ENCODE measurements at places on chromosomes 12 and 14.

DNA sequence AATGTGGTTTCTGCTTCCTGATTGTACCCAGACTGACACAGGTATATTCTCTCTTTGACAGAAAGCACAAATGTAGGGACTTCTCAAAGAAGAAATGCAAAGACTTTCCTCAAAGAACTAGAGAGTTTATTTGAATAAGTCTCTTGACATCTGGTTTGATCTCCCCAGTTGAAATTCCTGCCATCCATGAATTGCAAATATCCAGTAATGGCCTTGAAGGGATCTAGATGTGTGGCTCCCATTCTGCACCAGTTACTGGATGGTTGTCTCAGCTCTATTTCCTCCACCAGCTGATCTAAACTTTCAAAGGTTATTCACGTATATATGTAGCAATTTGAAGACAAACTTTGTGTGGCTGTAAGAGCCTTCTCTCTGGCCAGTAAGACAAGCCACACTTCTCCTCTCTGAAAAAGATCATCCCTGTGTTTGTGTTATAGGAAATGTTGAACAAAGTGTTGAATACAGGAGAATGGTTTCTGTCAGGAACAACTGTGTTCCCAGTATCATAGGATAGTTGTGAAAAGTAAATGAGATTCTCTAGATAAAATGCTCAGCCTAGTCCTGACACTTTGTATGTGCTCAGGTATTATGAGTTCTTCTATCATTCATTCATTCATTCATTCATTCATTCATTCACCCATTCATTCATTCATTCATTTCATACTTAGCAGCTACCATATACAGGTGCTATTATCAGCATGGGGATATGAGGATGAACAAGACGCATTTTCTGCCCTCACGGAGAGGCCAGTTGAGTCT is 22.7 kb upstream of the GPRC5A start:
- DNase-seq = no peak

GRCh38 chr12:68501226-68501625 is 109.5 kb upstream of the RAP1B start:
- no peak for DNase-seq

DNA sequence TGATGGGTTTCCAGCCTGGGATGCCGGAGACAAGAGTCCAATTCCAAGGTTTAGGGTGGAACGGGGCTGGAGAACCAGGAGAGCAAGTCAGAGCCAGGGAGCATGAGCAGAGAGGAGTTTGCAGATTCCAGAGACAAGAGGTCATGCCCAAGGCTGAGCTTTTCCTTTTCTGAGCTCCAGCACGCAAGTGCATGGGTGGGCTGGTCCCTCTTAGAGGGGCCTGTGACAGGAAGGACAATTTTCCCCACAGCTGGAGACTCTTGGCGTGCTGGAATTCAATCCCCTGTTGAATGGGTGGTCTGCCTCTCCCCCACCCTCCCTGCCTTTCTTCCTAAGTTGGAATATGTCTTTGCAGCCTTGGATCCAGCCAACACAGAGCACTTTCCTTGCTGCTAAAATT is 431.9 kb downstream of the BCL11B start:
- DNase-seq = no peak

DNA sequence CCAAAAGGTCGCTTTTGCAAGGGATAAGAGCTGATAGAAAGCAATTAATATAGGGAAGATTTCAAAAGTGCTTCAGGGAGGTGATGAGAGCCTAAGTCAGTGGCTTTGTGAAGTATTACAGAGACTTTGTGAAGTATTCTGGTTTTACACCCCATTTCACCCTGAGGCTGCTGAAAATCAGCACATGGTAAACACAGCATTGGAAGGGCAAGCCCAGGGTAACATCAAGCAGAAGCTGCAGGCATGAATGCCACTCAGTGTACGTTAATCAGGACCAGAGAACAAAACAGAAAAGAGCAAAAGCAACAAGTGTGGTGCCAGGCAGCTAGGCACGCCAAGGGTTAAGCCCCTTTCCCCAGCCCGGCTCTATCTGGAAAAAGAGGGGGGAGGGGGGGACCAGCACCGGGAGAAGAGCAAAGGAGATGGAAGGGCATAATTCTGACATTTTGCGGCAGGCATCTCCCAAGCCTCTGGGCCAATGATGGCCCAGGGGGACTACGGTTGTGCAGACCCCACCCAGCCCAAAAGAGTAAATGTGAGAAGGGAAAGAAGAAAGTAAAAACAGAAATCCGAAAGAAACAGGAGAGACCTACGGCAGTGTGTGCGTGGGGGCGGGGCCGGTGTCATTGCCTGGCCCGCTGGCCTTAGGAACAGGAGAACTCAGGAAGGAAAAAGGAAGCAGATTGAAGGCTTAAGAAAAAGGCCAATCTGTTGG is 58.9 kb downstream of the DHRS2 start:
- no peak for DNase-seq

GRCh38 chr14:89600950-89601826 is 184.2 kb upstream of the FOXN3 start:
- no peak for DNase-seq

GRCh38 chr14:67837011-67837624 is 17.5 kb downstream of the RAD51B start:
- DNase-seq = peak; percentile 64

GRCh38 chr14:39265033-39265432 is 31.3 kb downstream of the MIA2 start:
- peak; percentile 21 for DNase-seq

- DNase-seq = peak; percentile 57
These were observed 152.3 kb downstream of the ATXN7L3B start for GRCh38 chr12:74689929-74690328.

GRCh38 chr14:75654127-75654732 is 6.4 kb downstream of the ERG28 start:
- peak; percentile 63 for DNase-seq

GRCh38 chr12:54432815-54433164 is 13.7 kb upstream of the ITGA5 start:
- DNase-seq = no peak

DNA sequence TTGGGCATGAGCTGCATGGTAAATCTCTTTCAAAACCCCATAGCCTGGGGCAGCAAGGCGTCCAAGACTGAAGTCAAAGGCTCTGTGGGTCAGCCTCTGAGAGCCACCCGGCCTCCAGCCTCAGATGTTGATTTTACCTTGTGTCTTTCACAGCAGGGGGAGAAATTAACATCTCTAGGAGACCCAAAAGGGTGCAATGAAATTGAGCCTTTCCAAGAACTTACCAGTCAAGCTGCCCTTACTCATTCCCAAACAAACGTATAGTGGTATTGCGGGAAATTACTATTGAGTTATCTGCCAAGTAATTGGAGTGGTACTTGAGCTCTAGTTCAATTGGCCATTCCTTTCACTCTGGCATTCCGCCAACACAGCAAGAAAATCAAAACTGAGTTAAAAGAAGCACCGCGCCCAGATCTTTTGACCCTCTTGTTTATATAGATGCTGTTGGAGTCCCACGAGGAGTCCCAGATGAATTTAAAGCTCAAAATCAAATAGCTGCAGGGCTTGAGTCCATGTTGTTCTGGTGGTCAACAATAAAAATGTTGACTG is 380.7 kb upstream of the SYT1 start:
- peak; percentile 98 for DNase-seq

- no peak for DNase-seq
These were observed 73.3 kb upstream of the USP44 start for GRCh38 chr12:95624589-95624988.

GRCh38 chr14:68634332-68634731 is 158.5 kb downstream of the ZFP36L1 start:
- DNase-seq = no peak

- DNase-seq = no peak
These were observed 5.1 kb downstream of the KMT5A start for GRCh38 chr12:123388951-123389559.

DNA sequence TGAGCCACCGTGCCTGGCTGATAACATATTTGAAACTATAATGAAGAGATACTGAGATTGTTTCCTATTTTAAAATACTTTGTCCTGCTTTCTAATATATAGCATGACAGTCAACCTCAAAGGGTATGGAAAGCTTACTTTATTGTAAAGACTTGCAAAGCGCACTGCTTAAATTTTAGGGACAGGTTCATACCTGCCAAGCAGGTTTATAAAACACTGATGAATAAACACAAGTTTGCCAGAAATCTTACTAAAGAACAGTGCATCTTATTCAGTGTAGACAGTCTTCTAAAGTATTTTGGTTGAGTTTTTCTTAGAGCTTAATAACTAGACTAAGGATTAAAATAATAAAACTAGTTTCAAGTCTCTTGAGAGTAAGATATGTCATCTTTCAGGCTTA is 4.8 kb downstream of the C12orf71 start:
- no peak for DNase-seq

GRCh38 chr12:112676507-112676906 is 115.0 kb upstream of the RPH3A start:
- DNase-seq = no peak

GRCh38 chr12:103399986-103400385 is 95.8 kb downstream of the C12orf42 start:
- no peak for DNase-seq

- no peak for DNase-seq
These were observed 101.0 kb upstream of the PWP1 start for GRCh38 chr12:107584563-107584962.

DNA sequence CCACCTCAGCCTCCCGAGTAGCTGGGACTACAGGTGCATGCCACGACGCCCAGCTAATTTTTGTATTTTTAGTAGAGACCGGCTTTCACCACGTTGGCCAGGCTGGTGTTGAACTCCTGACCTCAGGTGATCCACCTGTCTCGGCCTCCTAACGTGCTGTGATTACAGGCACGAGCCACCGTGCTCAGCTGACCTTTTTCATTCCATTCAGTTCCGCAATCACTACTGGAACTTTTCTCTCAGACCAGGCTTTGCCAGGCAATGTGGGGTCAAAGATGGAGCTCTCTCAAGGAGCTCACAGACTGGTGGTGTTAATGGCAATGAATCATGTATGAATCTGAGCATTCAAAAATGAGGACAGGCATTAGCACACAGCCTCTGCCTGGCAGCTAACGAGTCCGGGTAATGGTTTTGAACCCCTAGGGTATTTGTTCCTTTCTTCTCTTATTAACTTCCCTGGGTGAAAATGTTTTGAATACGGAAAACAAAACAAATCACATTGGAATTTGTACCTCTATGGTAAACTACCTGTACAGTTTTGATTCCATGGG is 9.4 kb upstream of the TCHP start:
- no peak for DNase-seq

DNA sequence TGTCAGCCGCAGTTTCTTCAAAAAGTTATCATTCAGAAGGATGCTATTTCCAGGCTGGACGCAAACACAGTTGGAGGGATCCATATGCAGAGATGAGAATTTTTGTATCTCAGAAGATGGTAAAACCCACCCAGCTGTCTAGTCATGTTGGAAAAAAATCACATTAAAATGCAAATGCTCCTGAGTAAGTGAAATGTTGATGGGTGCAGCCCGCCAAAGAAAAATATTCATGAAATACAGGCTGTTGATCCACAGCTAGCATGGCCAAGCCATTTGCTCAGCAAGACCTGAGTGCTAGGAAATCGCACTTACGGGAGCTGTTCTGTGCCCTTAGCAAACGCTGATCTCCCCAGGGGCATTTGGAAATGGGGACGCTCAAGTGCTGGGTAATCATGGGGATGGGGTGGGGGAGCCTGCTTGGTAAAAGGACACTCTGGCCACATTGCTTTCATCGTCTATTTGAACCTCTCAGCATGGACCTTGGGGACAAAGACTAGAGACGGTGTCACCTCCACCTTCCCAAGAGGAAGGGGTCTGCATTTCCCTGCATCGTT is 25.7 kb downstream of the TUNAR start:
- DNase-seq = no peak

GRCh38 chr14:91406982-91407381 is 10.6 kb downstream of the CCDC88C start:
- no peak for DNase-seq

GRCh38 chr12:49580572-49581535 is 12.9 kb upstream of the MCRS1 start:
- peak; percentile 62 for DNase-seq

GRCh38 chr12:110750784-110751461 is 8.2 kb upstream of the PPP1CC start:
- no peak for DNase-seq

- no peak for DNase-seq
These were observed 191.4 kb downstream of the KITLG start for GRCh38 chr12:88388566-88389540.

- peak; percentile 38 for DNase-seq
These were observed 110.4 kb upstream of the NAV3 start for GRCh38 chr12:77720258-77720657.

- no peak for DNase-seq
These were observed 1.6 kb downstream of the GSG1 start for GRCh38 chr12:13101821-13102375.

DNA sequence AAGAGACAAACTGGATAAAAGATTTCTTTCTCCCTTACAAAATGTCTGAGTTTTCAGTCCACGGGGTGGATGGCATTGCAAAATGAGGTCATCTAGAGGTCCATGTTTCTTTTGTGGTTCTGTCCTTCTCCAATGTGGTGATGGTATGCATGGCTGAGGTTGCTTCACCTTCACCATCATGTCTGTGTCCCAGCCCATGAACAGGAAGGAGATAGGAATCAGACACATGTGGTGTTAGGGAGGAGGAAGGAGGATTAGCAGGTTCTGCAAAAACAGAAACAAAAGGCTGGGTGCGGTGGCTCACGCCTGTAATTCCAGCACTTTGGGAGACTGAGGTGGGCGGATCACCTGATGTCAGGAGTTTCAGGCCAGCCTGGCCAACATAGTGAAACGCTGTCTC is 11.0 kb upstream of the AEBP2 start:
- no peak for DNase-seq

GRCh38 chr14:22845821-22846625 is 9.6 kb downstream of the MMP14 start:
- DNase-seq = no peak

GRCh38 chr12:82781309-82781997 is 94.7 kb downstream of the TMTC2 start:
- DNase-seq = no peak

- peak; percentile 39 for DNase-seq
These were observed 788 bp downstream of the DDHD1 start for GRCh38 chr14:53152184-53152886.

All from NCI-H1105 treated with DMSO at 0.1 percent for 48 hours (cell line).